Stimulated activated CD4-positive, alpha-beta T cell treated with anti-CD3 and anti-CD28 coated beads, Interleukin-1b, Interleukin-23, amount 100 ng/mL, for 1 hour (primary cell): ENCODE measurements at places on chromosomes 11 and 22.

GRCh38 chr11:58632510-58632909 is 10.0 kb downstream of the CNTF start:
- DNase-seq = no peak

DNA sequence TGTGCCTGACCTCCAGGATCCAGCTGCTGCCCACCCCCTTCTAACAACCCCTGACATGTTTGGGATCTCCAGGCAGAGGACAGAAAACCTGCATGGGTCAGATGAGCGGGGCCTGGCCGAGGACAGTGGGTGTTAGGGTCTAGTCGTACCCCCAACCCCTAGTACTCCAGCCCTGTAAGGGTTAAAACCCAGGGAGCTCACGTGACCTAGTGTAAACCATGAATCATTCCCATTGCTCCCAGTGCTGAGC is 89.1 kb upstream of the CRYBB3 start:
- DNase-seq = no peak

- DNase-seq = no peak
These were observed 46.6 kb downstream of the MTMR2 start for GRCh38 chr11:95877291-95877690.

- no peak for DNase-seq
These were observed 169.9 kb downstream of the CTTN start for GRCh38 chr11:70568035-70568813.

DNA sequence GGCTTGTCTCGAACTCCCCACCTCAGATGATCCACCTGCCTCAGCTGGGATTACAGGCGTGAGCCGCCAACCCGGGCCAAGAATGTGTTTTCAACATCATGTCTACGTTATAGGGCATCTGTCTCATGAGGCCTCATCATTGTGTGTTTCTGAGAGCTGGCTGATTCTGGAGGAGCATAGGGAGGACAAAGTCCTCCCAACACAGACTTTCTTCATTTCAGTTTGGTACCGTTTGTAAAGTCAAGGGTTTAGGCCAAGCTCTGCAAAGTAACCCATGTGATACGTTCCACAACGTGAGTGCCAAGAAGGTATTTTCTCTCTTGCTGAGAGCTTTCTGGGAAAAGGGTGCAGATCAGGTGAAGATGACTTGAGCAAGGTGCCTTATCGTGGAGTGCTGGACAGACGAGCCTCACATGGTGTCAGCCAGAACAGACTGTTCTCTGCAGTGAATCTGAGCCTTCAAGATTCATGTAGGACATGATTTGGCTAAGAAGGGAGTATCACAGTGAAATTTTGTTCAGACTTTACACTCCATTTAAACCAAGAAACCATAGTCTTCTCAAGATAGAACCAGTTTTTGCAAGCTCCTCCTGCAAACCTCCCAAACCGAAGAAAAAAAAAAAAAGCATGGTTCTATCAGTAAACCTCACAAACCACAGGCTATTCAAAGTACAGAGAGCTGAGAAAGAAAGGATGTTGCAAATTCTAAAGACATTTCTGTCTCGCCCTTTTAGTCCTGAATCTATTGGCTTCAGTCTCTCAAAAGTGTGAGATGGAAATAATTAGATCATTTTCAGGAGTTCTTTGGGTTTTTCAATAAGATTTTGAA is 71.7 kb downstream of the DBX1 start:
- no peak for DNase-seq

GRCh38 chr11:128135451-128135850 is 451.9 kb downstream of the ETS1 start:
- DNase-seq = no peak

DNA sequence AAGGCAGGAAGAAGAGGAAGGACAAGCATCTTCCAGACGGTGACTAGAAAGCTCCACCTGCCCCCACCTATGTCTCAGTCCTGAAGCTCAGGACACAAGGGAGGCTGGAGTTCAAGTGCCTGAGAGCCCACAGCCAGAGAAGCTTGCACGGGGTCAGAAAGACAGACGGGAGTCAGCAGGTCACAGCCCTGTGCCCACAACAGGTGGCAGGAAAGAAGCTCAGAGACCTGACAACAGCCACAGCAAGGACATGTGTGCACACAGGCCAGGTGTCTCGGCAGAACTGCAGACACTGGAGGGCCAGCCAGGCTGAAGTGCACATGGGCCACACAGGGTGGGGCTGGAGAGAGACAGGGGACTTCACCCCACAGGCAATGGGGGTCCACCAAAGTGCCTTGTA is 37.2 kb upstream of the MOB2 start:
- DNase-seq = no peak

GRCh38 chr22:35154937-35155387 is 89.0 kb downstream of the ISX start:
- no peak for DNase-seq

- no peak for DNase-seq
These were observed 13.3 kb downstream of the NNMT start for GRCh38 chr11:114309517-114309916.

- no peak for DNase-seq
These were observed 30.7 kb downstream of the PARVG start for GRCh38 chr22:44211256-44211945.

DNA sequence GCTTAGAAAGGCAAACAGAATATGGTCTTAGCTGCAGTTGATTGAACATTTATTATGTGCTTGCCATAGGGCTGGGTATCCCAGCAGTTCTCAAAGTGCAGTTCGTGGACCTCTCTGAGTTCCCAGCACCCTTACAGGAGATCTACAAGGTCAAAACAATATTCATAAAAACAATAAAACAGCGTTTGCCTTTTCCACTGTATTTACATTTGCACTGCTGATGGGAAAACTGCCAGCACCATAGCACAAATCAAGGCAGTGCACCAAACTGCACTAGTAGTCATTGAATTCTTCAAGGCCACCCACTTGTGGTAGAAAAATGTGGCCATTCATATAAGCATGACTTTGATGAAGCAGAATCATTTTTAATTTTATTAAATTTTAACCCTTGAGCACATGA is 128.1 kb downstream of the CCDC34 start:
- no peak for DNase-seq

GRCh38 chr11:66081505-66081904 is 11.4 kb downstream of the PACS1 start:
- no peak for DNase-seq

DNA sequence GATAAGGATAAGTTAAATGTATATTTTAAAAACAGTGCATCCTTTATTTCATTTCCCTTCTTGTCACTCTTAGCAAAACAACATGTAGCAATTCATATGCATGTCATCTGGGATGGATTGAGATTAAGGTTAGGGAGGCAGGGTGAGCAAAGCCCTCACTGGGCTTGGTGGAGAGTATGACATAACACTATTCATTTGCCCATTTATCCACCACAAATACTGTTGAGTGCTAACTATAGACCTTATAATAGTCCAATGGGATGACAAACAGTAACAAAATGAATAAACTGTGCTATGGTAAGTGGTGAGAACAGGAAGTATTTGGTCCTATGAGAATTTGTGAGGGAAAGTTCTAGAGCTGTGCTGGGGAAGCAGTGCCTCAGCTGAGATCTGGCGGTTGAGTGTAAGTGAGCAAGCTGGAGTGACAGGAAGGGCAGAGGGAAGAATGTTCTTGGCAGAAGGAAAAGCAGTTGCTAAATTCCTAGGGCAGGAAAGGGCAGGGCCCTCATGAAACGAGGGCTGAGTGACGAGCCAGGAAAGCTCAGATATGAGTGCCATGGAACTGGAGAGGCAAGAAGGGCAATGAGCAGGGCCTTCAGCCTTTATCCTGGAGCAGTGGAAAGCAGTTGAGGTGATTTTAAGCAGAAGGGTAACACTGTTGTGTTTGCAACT is 6.7 kb downstream of the HSD17B12 start:
- no peak for DNase-seq

GRCh38 chr11:57322256-57323166 is 2.2 kb downstream of the TNKS1BP1 start:
- DNase-seq = no peak

DNA sequence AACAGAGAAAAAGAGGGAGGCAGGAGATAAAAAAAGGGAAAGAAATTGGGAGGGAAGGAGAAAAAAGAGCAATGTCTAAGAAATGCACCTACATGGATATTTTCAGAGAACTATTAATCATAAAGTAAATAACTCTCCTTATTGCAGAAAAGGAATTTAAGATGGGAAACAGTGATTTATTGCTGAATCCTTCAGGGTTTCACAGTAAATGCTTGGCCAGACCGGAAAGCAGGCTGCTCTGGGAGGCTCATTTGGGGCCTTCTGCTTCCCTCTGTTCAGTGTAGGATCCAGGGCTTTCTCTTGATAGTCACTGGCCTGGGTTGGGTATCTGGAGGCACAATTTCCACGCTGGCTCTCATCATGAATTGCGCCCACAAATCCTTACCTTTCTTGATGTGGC is 324.3 kb upstream of the SORL1-AS1 start:
- no peak for DNase-seq

GRCh38 chr22:39478441-39478850 is 21.6 kb downstream of the MGAT3 start:
- DNase-seq = no peak

- no peak for DNase-seq
These were observed 17.1 kb downstream of the OR6Q1 start for GRCh38 chr11:58047818-58048217.

DNA sequence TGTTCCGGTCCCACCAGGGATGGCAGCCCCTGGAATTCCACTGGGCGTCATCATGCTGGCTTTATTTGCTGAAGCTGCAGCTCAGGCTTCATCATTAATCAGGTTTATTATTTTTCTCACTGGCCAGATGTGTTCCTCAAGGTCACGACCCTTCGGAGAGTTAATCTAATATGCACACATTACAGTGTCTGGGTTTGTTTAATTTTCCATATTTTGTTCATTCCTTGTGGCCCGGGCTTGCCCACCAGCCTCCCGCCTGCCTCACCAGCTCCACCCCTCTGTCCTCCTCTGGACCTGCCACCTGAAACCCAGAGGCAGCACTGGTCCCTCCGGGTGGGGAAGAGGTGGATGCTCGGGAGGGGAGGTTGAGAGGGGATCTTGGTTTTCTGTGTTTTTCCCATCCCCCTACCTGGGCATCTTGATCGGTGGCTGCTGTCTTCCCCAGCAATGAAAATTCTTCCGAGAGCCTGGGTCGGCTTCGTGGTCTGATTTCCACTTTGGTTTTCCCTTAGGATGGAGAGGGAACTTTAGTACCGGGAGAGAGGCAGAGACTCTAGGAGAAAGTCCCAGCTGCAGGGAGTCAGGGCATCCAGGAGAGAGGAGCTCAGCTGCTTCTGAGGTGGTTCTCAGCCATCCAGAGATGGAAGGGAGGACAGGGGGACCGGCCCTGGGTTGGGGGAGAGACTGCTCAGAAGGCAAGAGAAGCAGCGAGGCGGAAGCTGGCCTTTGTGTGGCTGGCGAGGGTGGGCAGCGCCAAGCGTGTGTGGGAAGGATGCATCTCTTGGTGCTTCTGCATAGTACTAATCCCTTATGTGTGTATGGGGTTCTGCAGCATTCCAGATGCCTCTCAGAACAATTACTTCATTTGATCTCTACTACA is 2.1 kb downstream of the GRIK4 start:
- no peak for DNase-seq

- peak; percentile 48 for DNase-seq
These were observed 4.9 kb upstream of the CELSR1 start for GRCh38 chr22:46542011-46542985.

DNA sequence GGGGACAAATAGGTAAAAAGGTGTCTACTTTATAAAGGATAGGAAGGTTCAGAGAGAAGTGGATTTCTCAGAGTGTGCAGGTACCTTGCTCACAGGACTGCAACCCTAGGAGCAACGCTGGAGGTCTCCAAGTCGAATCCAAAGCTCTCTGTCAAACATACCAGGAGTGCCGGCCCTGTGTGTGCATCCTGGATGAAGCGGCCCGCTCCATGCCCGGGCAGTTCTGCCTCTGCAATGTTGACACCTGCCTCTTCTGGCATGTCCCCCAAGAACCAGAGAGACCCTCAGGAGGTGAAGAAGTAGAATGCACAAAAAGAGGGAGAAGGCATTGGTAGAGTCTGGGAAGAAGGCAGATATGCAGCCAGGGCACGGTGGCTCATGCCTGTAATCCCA is 3.1 kb upstream of the TSSK2 start:
- no peak for DNase-seq

DNA sequence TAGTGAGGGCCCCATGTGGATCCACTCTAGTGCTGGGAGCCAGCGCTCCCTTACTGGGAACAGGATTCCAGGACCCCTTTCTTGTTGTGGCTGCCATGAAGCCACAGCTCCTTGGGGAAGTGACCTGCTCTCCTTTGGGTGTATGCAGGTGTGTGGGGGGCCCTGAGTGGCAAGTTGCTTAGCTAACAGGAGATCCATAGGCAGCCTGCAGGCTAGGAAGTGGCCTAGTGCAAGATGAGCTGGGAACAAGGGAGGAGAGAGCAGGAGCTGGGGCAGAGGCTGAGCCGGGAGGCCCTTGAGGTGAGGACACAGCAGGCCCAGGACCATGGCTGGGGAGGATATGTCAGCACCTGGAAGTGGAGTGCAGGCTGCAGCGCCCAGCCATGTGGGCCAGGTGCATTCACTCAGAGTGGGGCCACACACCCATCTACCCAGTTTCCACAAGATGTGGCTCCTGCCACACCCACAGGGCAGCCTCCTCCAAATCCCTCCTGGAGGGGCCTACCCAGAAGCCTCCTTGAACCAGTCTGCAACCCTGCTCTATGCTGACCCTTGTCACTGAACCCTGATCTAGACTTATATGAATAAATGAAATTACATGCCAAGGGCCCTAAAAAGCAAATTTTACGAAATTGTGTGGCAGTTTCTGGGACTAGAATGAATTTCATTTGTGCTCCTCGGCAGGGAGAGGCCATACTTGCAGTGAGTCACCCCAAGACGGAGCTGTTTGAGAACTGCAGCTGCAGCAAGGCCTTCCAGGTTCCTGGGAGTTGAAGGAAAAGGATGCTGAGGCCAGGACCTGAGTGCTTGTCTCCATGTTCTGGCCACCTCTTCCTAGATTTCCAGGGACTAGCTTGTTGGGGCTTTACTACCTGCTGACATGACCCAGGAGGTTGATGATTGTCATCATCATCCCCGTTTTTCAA is 3.2 kb downstream of the THAP7 start:
- DNase-seq = no peak

- DNase-seq = no peak
These were observed 56.8 kb upstream of the SHANK2 start for GRCh38 chr11:71309181-71309580.

GRCh38 chr22:46638601-46639431 is 18.6 kb downstream of the GRAMD4 start:
- no peak for DNase-seq

DNA sequence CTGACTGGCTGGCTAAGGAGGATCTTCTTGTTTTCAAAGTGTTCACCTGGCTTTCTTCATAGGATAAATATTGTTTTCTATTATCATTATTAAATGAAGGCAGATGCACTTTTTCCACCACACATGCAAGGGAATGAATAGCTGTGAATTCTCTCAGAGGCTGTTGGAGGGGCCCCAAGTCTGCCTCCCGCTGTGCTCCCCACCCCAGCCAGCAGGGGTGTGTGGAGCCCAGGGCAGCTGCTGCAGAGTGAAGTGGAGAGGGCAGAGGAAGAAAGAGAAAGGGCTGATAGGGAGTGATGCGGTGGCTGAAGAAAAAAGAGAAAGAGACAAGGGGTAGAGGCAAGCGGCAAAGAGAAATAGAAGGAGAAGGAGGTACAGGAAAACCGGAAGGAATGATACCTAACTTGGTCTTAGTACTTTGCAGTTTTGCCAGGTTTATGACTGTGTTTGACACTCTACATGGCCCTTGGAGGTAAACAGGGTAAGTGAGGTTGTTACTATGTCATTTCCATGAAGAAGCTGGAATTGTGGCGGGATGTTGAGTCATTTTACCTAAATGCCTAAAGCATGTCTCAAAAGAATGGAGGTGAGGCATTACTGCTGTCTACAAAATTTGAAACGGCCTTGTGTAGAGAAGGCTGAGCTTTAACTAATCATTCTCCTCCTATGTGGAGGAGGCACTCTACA is 145.7 kb upstream of the B3GAT1 start:
- DNase-seq = no peak

GRCh38 chr11:122853261-122853660 is 15.0 kb downstream of the CRTAM start:
- no peak for DNase-seq
